ENCODE measurements at places on chromosomes 2 and 18. TPM values are rescaled to one million over a fixed set of nuclear protein-coding genes. Genes with fewer than 3 reads are reported as not detected.

GRCh38 chr2:161419638-161420190, 3.6 kb downstream of the TBR1 start:
- no peak for ATAC-seq

- no peak for ATAC-seq
These were observed 156.8 kb downstream of the GPD2 start for GRCh38 chr2:156592809-156593593.

- no peak for ATAC-seq
These were observed 103.3 kb downstream of the TMEM18 start for GRCh38 chr2:573805-574392.

The TMEM182 gene
- total RNA-seq = 2.5 TPM

GRCh38 chr2:226873051-226873620, 37.3 kb downstream of the RHBDD1 start:
- no peak for ATAC-seq

The AMER3 gene
- not detected for total RNA-seq

DNA sequence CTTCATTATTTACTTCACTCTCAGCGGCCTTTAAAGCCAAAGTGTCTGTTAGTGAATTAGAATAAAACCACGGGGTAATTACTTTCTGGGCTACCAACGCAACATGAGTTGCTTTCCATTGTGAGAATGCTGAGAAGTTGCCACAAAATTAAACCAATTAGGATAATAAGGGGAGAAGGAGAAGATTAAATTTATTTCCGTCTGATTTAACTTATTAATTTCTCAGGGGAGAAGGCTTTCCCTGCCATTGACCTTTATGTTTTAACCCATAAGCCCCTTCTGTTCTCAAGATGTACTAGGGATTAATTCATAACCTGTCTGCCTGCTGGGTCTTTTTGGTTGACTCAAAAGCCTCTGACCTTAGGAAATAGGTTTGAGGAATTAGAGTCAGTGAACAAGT, 42.3 kb upstream of the IGFBP5 start:
- no peak for ATAC-seq

DNA sequence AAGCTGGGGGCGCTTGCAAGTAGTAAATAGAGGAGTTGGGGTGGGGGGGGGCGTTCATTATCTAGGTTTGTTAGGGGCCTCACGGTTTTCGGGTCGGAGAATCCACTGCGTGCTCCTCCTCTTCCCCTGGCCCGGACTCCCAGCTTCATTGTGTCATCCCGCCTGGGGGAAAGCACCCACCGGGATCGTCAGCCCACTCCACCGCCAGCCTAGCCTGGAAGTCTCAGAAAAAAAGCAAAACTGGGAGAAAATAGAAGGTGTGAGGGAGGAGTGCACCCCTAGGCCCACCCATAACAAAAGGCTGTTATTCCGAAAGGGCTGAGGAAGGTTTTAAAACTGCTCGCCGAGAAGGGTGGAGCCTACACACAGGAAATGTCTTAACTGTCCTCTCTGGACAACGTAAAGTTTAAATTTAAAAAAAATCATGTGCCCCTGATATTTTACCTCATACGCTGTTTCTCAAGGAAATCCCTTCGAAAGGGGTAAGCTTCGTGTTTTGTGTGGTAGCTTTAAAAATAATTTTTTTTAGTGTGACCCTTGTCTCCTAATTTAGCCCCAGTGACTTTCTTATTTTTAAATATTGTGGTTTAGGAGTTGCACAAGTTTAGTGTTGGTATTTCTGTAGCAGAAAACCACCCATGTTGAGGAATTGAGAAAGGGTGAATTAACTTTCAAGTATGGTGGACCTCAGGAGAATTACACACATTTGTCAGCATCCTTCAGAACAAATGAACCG, 104.2 kb downstream of the SPTBN1 start:
- peak; percentile 19 for ATAC-seq

- peak; percentile 60 for ATAC-seq
These were observed 315.5 kb upstream of the MYT1L start for GRCh38 chr2:2646433-2647051.

The SLC16A14 gene
- total RNA-seq = 3.8 TPM

DNA sequence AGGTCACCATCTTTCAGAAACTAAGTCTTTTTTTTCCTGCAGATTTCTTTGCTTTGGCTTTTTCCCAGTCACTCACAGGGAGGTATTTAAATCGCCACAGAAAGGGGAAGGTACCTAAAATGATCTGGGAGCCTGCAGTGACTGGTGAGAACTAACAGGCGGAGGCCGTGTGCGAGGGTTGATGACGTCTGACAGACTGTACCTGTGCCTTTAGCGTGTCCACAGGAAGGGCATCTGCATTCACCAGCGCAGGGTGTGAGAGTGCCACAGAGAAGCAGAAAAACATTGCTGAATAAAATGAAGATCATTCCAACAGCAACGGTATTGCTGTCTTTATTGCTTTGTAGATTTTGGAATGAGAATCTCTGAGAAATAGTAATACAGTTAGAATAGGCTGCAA, 5.7 kb downstream of the CTDP1 start:
- no peak for ATAC-seq

GRCh38 chr2:12068796-12069538, 322.5 kb downstream of the LPIN1 start:
- no peak for ATAC-seq

The TCF7L1 gene
- 4.5 TPM for total RNA-seq

The SERPINB10 gene
- 0.36 TPM for total RNA-seq

DNA sequence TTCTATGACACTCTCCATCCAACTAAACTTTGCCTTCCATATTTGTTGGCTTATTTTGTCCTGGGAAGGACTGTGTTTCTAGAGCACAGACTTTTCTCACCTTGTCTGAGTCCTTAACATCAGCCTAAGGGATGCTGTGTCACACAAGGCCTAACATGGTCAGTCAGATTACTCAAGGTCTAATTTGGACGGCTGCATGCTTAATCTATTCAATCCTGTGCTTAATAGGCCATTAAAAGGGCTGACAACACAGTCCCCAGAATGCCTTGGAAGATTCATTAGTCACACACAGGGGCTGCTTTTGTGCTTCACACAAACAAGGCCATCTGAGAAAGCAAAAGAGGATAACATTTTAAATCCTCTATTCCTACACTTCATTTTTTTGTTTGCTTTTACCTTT, 84.0 kb downstream of the DYNAP start:
- no peak for ATAC-seq

The COL3A1 gene
- 43.8 TPM for total RNA-seq

The SS18 gene
- total RNA-seq = 56.9 TPM

DNA sequence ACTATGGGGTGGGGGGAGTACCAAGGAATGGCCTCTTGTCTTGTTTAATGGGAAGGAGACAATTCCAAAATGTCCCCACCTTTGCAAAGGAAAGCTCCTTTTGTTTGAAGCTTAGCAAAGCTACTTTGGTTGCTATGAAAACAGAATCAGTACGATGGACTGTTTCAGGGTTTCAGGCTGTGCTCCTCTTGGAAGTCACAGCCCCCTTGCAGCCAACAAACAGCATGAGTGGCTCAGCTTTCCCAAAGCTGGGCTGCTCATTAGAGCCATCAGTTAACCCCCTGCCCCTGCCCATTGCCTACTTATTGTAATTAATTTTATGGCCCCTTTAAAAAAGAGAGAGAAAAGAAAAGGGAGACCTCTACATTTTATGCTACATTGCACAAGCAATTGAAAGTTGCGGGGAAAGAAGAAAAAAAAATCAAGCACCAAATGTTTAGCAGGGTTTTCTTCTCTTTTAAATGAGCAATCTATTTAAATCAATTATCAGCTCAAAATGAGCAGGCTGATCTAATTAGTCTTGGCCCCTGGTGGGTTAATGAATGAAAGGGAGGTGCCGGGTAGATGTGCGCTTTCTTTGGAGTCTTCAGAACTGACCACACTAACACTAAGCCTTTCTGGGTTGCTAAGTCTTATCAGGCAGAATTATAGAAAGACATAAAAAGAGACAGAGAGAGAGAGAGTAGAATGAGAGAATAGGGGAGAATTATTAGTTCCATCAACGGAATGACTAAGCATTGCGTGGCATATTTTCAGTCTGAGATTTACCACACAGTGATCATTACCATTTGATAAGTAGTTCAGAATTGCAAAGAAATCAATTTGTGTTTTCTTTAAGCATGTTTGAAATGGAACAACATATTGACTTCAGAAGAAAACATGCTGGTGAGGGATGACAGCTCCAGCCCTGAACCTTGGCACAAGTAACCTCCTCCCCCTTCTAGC, 284.9 kb downstream of the INSIG2 start:
- ATAC-seq = no peak

The FAP gene
- 1.3 TPM for total RNA-seq

The CHRND gene
- not detected for total RNA-seq

DNA sequence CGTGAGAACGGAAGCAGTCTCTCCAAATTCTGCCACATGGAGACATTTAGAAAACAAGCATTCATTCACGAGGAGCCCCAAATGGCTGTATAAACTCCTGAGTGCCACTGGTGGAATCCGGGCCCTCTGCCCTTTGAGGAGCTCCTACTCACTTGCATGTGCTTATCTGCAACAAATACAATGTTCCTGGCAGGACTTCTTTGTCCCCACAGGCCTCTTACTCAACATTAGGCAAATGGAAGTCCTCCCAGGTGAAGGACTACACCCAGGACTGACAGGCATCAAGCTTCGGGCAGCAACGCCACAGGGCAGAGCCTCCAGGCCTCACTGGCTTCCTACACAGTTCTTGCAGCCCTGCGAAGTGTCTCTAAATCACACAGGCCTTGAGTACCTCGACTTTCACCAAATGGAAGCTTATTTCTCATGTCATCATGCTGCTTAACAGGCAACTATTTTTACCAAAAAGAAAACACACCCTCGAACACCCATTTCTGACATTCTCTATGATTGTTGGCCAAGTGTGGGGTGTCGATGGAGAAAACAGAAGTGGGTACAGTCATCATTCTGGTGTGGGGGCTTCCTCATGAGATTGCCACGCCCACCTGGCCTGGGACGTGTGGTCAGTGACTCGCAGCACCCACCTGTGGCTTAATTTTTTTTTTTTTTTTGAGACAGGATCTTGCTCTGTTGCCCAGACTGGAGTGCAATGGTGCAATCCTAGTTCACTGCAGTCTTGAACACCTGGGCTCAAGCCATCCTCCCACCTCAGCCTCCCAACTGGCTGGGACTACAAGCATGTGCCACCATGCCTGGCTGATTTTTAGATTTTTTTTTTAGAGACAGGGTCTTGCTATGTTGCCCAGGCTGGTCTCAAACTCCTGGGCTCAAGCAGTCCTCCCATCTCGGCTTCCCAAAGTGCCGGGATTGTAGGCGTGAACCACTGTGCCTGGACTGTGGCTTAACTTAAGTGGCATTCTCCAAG, 186.8 kb upstream of the GLI2 start:
- ATAC-seq = no peak

GRCh38 chr18:58615140-58616132, 13.5 kb downstream of the ALPK2 start:
- ATAC-seq = peak; percentile 63

GRCh38 chr2:241560883-241561474, 2.4 kb downstream of the BOK start:
- ATAC-seq = no peak

DNA sequence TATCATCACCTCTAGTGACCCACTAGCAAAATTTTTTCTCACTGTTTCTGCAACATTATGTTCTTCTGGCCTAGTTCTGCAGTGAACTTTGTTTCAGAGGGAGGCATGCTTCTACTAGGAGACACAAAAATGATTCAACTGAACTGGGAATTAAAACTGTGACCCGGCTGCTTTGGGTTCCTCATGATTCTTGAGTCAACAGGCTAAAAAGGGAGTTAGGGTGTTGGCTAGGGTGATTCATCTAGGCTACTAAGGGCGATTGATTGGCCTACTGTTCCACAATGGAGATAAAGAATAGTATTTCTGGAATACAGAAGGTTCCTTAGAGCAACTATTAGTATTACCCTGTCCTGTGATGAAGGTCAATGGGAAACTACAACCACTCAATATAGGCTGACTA, 179.5 kb downstream of the PPP1R1C start:
- ATAC-seq = peak; percentile 69

GRCh38 chr2:240932001-240932723, 26.0 kb downstream of the CROCC2 start:
- no peak for ATAC-seq

GRCh38 chr2:313991-314390, 26.1 kb upstream of the ALKAL2 start:
- ATAC-seq = no peak

DNA sequence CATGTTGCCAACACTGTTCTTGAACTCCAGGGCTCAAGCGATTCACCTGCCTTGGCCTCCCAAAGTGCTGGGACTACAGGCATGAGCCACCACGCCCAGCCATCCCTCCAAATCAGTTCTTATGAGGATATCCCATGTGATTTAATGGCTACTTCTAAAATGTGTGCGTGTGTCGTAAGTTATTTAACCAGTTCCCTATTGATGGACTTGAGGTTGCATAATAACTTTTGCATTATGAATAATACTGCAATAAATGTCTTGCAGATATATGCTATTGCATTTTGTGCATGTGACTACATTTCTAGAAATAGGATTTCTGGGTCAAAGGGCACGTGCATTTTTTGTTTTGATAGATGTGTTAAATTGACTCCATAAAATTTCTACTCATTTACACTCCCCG, 19.0 kb downstream of the DIPK1C start:
- ATAC-seq = no peak

The CD207 gene
- not detected for total RNA-seq

DNA sequence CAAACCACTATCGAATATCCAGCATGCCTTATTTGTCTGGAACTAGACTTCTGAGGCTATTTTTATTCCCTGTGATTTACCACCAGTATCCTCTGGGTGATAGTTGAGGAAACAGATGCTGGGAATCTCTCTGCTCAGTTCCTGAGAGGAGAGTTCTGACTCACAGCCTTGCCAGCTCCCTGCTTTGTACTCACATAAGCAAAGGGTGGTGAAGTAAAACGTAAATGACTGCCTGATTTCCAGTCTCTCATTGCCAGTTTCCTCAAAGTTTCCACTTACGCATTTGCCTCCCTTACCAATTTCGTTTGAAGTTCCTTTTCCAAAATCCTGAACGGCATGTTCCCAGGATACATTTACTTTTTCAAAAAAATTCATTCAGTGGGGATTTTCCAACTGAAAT, 69.2 kb upstream of the HNRNPA3 start:
- peak; percentile 66 for ATAC-seq

The DSG4 gene
- total RNA-seq = not detected

DNA sequence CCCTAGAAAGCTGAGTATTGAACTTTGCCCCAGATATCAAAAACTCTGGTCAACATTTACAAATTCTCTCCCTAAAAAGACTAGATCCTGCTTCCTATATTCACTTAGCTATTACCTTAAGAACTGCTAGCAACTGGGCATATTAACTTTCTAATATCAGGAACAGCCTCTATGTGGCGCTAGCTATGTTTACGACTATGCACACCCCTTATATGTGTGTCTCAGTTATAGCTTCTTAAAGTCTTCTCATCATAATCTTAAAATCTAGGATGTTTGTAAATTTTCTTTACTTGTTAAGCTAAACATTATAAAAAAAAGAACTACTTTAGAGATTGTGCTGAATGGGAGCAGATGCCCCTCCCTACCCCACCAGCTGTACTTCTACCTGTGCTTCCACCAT, 1.7 kb upstream of the STAMBP start:
- ATAC-seq = no peak

The ITGA4 gene
- 1.3 TPM for total RNA-seq

All from esophagus mucosa (tissue), 1 donor.